ENCODE measurements at places on chromosomes 2 and 18. TPM values are rescaled to one million over a fixed set of nuclear protein-coding genes. Genes with fewer than 3 reads are reported as not detected.

L3MBTL4 gene
- total RNA-seq: 19.7 TPM

GYPC gene
- total RNA-seq: 181 TPM

ALPG gene
- not detected for total RNA-seq

CCDC195 gene
- total RNA-seq: not detected

WDFY1 gene
- 57.6 TPM for total RNA-seq

KHK gene
- total RNA-seq: 4.1 TPM

- DNase-seq: no peak
These were observed 129.1 kb upstream of the DOCK10 start for GRCh38 chr2:225171350-225171749.

GRCh38 chr2:96817882-96818281 is 1.8 kb downstream of the CNNM3 start:
- DNase-seq: no peak

DNA sequence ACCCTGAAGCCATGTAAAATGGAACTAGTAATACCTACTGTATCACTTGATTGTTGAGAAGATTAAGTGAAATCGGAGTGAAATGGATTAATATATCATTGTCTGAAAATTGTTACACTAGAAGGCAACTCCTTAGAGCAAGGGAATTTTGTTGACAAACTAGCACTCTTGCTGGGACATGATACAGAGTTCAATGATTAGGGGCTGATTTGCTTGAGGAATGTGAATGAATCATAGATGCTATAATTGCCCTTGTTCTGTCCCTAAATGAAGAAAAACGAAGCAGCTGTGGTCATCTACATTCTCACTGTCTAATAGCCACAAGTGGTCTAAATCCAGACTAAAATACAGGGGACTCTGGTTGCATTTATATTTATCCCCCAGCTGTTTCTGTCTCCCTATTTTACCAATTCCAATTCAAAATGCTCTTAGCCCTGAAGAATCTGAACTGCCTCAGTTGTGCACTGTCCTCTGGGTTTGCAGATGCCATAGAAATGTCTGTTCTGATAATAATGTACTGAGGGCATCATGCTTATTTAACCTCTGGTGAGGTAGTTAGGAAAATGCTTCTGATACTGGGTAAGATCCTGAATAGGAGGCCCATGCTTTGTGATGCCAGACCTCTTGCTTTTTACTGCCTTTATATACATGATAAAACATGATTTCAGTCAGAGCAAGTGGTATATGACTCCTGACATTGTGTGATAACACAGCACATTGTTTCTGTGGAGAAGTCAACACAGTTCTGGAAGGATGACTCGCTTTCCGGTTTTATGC is 382.1 kb downstream of the NRXN1 start:
- no peak for DNase-seq

GRCh38 chr2:121596221-121597080 is 52.8 kb downstream of the CLASP1 start:
- DNase-seq: no peak

DNA sequence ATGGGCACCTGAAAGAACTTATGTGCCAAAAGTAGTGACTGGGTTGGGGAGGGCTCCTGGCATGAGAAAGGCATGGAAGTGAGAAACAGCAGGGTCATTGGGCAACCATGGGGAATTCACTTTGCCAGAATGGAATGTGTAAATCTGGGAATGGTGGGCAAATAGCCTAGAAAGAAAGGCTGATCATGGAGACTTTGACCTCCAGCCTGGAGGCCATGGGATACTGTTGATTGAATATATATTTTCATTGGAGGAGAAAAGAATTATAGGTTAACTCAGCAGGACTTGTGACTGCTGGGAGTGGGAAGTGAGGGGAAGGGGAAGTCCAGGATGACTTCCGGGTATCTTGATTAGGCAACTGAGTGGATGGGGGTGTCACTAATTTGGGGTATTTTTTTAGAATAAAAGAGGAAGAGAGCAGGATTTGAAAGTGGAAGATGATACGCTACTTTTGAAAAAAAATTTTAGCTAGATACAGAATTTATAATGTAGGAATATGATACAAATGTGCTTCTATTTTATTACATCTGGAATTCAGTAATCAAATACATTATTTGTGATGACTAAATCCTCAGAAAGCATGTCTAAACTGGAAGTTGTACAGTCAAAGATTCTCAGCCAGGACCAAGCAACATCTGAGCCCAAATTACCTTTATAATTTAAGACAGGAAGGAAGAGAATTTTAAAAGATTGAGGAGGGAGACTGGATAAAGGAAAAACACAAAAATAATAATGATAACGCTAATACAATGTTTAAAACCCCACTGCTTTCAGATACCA is 116.2 kb downstream of the GATA6 start:
- no peak for DNase-seq

DNA sequence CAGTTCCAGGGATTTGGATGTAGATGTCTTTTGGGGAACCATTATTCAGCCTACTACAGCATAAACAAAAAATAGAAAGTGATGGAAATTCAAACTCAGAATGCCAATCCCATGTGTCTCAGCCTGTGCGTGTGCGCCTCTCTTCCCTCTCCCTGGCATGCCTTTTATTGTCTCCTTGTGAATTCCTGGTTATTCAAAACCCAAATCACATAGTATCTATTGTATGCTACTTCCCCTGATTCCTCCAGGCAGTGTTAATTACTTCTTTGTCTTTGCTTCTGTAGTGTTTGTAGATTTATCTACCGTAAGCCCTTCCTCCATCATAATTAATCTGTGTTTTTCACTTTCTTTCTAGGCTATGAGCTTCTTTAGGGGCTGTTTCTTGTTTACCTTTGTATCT is 38.9 kb downstream of the RHBDD1 start:
- no peak for DNase-seq

GRCh38 chr2:11814979-11815510 is 68.6 kb downstream of the LPIN1 start:
- DNase-seq: no peak

GRCh38 chr2:27408601-27409320 is 630 bp downstream of the PPM1G start:
- DNase-seq: no peak

DNA sequence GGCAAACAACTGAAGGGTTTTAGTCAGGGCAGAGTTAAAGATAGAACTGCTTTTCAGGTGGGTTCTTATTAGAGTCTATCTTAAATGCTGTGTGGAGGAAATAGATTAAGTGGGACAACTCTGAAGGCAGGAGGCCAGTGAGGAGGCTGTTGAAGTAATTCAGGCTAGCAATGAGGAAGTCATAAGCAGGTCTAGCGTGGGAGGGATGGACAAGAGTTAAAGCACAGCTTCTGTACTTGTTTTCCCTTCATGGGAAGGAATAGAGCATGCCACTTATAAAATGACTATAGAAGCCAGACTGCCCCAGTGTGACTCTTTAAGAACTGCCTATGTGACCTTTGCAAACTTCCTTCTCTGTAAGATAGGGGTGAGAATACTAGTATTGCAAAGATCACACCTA is 202.0 kb upstream of the LRRTM1 start:
- no peak for DNase-seq

- no peak for DNase-seq
These were observed 613.4 kb downstream of the PLCL1 start for GRCh38 chr2:198417836-198418235.

- DNase-seq: no peak
These were observed 131.1 kb upstream of the RIOK3 start for GRCh38 chr18:23321996-23322395.

GRCh38 chr2:16824472-16824871 is 158.8 kb upstream of the CYRIA start:
- no peak for DNase-seq

GRCh38 chr2:6372317-6372901 is 493.3 kb downstream of the CMPK2 start:
- DNase-seq: no peak

GRCh38 chr2:238921681-238922319 is 73.9 kb downstream of the TWIST2 start:
- no peak for DNase-seq

DNA sequence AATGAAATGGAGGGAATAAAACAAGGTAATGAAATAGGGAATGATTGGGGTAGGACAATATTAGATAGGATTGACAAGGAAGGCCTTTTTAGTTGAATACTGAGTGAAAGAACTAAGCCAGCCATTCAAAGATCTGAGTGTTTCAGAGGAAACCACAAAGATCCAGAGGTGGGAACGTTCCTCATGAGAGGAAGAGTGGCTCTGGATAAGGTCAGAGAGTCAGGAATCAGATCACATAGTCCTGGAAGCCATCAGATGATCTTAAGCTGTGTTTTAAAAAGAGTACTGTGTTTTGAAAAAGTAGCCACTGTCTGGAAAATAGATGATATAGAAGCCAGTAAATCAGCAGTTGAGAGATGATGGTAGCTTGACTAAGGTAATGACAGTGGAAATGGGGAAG is 11.8 kb downstream of the TTLL4 start:
- no peak for DNase-seq

DNA sequence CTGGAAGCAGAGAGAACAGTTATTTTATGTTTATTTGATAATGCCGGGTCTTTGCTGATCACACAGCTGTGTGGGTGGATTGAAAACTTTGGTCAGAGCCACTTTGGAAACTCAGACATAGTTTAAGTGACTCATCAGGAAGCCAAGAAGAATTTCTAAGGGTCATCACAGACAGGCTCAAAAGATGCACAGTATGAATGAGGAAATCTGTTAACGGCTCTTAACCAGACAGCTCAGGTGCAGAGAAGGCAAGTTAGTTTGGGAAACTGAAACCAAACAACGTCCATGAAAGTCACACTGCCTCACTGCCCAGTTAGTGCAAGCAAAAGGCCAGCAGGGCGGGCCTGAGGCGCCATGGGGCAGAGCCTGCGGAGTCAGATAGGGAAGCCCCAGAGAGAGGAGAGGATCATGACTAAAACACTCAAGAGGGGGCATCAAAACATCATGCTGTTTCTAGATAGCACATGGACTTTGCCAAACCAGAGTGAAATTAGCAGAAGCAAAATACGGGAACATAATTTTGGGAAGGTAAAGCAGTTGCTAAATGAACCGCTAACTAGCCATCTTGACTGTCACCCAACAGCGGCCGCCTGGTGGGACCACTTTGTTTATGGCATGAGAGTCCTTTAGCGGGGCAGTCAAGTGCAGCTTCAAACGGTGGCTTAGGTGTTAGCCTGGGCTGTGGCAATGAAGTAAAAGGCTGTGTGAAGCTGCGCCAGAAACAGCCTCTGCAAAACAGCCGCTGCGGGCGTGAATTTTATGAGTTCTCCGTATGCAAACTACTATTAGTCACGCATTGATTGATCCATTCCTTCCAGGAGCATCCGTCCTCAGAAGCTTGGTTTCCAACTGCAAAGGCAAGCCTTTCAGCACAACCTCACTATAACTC is 101.2 kb downstream of the KCTD18 start:
- DNase-seq: no peak

- no peak for DNase-seq
These were observed 201.4 kb downstream of the SOCS6 start for GRCh38 chr18:70489986-70490933.
